MV-4-11 (cell line): ENCODE measurements at places on chromosomes 13 and 19.

GRCh38 chr19:53531457-53531856 lies 6.5 kb upstream of the ZNF331 start:
- DNase-seq: no peak

GRCh38 chr19:46659151-46660007 lies 1.6 kb downstream of the DACT3 start:
- peak; percentile 23 for DNase-seq

DNA sequence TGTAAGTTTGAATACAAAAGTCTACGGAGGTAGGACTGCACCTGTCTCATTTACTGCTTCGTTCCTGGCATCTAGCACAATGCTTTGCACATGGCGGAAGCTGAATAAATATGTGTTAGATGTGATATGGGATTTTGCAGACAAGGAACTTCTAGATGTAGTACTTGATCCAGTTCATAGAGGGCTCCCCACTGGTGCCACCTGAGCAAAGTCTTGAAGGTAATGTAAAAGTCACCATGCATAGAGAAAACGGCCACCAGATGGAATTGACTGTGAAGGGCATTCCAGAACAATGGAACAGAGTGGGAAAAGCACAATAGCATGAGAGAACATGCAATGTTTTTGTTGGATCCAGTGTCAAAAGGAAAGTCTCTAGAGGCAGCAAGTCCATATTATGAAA lies 209.3 kb downstream of the HS6ST3 start:
- no peak for DNase-seq

GRCh38 chr13:60329221-60329923 lies 67.6 kb upstream of the TDRD3 start:
- DNase-seq: peak; percentile 47

- peak; percentile 32 for DNase-seq
These were observed 1124.2 kb downstream of the SLITRK1 start for GRCh38 chr13:82758044-82758443.

GRCh38 chr19:11364935-11365334 lies 9.5 kb upstream of the SWSAP1 start:
- no peak for DNase-seq
